ENCODE measurements at places on chromosomes 1 and 21.

- no peak for DNase-seq
These were observed 52.4 kb upstream of the FMO3 start for GRCh38 chr1:171038284-171038683.

GRCh38 chr1:204885288-204885711 lies 14.6 kb downstream of the NFASC start:
- DNase-seq, result no peak

DNA sequence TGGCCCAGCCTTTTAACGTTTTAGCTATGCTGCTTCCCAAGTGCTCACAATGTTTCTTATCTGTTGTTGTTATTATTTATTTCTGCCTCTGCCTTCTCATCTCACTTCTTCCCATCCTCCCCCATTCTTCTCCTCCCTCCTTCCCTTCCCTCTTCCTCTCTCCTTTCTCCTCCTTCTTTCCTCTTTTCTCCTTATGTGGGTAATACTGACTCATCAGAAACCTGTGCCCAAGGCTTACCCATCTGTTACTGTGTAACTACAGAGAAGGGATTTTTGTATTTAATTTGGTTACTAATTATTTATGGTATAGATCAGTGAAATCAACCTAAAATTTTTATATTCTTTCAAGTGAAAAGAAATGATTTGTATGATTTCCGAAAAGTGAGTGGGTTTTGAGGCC lies 120.3 kb downstream of the KCNK2 start:
- no peak for DNase-seq

- no peak for DNase-seq
These were observed 136.5 kb downstream of the RERE start for GRCh38 chr1:8680664-8681650.

- no peak for DNase-seq
These were observed 286.7 kb downstream of the LMX1A start for GRCh38 chr1:165069829-165070228.

- DNase-seq, result no peak
These were observed 8.0 kb downstream of the PLXNA2 start for GRCh38 chr1:208235982-208236761.

Data from stimulated activated CD4-positive, alpha-beta T cell treated with anti-CD3 and anti-CD28 coated beads, TNF-alpha, amount 100 ng/mL, for 4 hours (primary cell).